ENCODE measurements at places on chromosomes 12 and 14.

- no peak for DNase-seq
These were observed 174.4 kb upstream of the TMPO start for GRCh38 chr12:98341026-98341425.

DNA sequence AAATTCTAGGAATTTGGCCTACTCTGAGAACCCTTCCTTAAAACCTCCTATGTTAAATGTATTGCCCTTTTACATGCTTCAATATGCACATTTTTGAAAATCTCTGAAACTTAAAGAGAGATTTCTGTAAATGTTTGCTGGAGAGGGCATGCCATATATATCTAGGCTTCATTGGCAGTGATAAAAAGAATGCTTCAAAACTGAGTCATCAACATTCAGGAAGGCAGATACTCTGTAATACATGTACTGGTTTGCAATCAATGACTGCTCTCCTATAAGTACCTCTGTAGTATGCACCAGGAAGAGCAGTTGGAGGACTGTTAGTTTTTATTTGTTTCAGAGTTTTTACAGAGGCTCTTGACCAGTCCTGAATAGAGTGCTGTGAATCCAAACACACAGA is 739.9 kb downstream of the SLC16A7 start:
- no peak for DNase-seq

- DNase-seq: no peak
These were observed 40.9 kb upstream of the STXBP6 start for GRCh38 chr14:25090716-25091454.

- DNase-seq: no peak
These were observed 62.5 kb downstream of the ETNK1 start for GRCh38 chr12:22687361-22688076.

- DNase-seq: no peak
These were observed 66.5 kb downstream of the TBC1D30 start for GRCh38 chr12:64890873-64891468.

- DNase-seq: no peak
These were observed 20.3 kb downstream of the OR4K2 start for GRCh38 chr14:19895282-19895681.

GRCh38 chr14:34837801-34838322 is 37.3 kb downstream of the BAZ1A start:
- no peak for DNase-seq

DNA sequence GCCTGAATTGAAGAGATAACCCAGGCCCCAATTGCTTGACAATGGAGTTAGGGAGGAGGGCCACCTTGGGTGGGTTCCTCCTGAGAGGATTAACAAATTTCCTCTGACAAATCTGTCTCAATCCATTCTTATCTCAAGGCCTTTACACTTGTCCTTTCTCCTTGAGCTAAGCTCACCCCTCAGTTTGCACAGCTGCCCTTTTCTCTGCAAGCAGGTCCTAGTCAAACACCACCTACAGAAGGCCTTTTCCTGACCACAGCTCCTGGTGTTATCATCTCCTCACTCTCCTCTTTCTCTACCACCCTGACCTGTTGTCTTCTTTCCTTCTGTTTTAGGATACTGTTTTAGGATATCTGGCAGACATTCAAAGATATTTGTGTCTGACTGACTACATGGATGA is 26.4 kb upstream of the GSC start:
- DNase-seq: no peak

- no peak for DNase-seq
These were observed 42.7 kb downstream of the C14orf132 start for GRCh38 chr14:96081767-96082400.

DNA sequence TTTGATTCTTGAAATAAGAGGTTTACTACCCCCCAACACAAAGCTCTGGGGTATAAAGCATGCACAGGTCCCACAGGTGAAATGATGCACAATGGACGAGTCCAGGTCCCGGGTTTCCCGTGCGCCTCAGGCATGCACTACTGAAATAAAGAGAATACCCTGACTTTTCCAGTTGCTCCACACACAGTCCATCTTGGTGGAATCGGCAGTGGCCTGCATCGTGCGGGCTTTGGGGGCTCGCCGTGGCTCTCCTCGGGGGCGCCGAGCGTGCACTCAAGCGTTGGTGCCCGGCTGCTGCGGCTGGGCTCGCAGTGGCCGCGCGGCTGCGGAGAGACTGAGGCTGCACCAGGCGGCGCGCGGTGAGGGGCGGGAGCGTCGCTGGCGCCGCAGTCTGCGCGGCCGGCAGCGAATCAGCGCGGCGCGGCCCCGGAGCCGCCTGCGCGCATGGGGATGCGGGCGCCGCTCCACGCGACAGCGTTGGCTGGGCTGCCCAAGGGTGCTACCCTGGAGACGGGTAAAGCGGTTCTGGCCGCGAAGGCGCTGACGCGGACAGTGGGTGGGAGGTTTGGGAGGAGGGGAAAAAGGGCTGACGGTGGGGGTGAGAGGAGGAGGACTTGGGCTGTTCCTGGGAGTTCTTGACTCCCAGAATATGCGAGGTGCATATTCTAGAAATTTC is 53.8 kb upstream of the CCDC175 start:
- no peak for DNase-seq

GRCh38 chr12:113299619-113300237 is 35.2 kb downstream of the SLC8B1 start:
- DNase-seq: no peak

DNA sequence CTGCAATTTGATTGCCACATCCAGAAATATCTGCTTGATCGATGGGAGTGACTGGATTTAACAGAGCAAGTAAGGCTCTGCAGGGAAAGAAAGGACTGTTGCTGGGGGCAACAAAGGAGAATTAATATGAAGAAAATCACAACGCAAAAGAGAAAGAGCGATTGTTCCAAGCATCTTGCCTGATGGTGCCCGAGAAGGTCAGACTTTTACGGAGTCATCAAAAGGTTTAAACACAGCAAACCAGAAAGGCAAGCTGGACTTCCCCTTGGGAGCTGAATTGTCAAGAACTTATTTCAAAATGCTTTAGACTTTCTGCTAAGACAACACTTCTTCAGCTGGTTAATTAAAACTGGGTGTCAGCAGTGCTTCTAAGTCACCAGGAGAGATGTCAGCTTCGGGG is 791.5 kb downstream of the MED13L start:
- DNase-seq: no peak

DNA sequence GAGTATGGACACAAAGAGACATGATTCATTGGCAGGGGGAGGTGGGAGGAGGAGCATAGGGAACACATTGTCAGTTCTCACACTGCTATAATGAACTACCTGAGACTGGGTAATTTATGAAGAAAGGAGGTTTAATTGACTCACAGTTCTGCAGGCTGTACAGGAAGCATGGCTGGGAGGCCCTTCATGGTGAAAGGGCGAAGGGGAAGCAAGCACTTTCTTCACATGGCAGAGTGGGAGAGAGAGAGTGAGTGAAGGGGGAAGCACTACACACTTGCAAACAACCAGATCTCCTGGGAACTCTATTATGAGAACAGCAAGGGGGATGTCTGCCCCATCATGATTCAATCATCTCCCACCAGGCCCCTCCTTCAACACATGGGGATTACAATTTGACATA is 391.8 kb downstream of the BMP4 start:
- no peak for DNase-seq

DNA sequence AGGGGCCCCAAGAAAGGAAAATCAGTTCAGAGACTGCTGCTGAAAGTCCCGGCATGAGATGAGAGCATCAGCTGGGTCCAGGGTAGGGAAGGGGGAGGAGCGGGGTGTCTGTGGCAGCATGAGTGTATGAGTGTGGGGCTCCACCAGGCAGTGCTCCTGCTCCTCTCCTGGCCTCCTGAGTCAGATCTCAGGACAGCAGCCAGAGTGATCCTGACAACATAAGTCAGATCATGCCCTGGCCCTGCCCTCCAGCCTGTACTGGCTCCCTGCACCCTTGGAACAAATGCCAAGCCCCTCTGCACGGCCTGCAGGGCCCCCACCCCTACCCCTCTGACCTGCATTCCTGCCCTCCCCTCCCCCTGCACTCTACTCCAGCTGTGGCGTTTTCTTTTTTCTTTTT is 24.2 kb upstream of the LRP1-AS start:
- DNase-seq: no peak

GRCh38 chr14:90987140-90987539 is 73.3 kb downstream of the RPS6KA5 start:
- no peak for DNase-seq

- no peak for DNase-seq
These were observed 170.7 kb downstream of the ESRRB start for GRCh38 chr14:76546426-76547221.

- DNase-seq: no peak
These were observed 46.4 kb upstream of the CNOT2 start for GRCh38 chr12:70196811-70197281.

GRCh38 chr14:80304125-80304766 is 92.9 kb upstream of the DIO2 start:
- DNase-seq: no peak

DNA sequence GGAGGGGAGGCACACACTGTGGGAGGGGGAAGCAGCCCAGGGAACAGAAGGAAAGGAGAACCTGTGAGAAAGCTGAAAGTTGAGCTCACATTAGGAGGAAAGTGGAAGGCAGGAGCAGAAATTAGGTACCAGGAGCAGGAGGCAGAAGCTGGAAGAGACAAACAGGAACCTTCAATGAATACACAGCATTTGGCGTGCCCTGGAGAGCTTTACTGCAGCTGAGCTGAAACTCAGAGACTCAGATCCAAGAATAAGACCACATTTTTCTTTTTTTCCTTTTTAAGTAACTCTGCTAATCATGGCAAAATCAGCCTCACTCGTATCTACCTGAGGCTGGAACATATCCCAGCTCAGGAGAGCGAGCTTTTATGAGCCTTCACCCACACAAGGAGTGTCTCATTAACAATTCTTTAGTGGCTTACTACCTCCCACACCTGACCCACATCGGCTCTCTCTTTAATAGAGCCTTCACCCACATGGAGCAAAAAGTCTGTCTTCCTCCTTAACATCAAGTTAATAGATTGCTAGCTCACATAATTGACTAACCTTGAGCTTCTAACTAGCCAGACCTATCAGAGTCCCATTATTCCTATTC is 18.2 kb upstream of the CERS5 start:
- DNase-seq: no peak

DNA sequence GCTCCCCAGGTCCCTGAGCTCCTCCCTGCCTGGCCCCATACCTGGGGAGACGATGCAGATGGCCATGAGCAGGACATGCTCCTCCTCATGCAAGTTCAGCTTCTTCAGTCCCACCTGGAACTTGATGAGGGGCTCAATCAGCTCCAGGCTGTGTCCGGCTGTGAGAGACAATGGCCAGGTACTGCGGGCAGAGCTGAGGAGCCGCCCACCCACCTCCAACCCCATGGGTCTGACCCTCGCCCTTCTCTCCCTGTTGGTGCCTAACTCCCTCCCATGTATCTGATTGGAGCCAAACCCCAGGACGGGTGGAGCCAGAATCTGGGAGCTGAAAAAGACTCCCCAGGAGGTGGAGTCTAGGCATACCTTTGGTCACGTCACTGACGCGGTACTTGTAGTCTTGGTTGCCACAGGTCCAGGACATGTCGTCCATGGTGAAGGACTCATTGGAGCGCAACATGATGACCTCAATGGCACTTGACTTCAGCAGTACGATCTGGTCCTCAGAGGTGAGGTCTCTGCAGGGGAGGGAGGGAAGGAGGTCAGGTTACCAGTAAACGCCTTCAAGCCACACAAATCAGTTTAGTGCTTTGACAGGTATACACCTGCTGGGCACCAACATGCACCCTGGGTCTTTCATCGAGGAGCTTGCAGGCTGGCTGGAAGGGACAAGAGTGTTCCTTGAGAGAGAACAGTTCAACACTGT is 26.7 kb upstream of the HDAC7 start:
- no peak for DNase-seq

GRCh38 chr12:139585-139984 is 73.0 kb downstream of the IQSEC3 start:
- DNase-seq: no peak

- DNase-seq: no peak
These were observed 3.3 kb downstream of the ERP27 start for GRCh38 chr12:14935031-14935430.

GRCh38 chr14:32072676-32073075 is 4.4 kb upstream of the ARHGAP5 start:
- DNase-seq: no peak

DNA sequence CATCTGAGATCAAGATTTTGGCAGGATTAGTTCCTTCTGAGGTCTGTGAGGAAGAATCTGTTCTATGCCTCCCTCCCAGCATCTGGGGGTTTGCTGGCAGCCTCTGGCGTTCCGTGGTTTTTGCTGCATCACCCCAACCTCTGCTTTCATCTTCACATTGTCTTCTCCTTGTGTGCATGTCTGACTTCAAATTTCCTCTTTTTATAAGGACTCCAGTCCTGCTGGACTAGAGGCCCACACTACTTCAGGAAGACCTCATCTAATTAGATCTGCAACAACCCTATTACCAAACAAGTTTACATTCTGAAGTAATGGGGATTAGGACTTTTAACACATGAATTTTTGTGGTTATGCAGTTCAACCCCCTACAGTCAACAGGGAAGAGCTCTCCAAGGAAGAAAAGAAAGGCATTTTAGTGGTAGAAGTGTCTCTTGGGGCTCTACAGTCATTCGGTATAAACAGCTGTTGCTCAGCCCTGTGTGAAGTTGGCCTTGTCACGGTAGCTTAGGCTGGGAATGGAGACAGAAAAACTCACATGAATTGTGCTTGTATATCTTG is 89.7 kb downstream of the CAND1 start:
- no peak for DNase-seq

GRCh38 chr12:80936353-80936641 is 1.4 kb downstream of the LIN7A start:
- no peak for DNase-seq

DNA sequence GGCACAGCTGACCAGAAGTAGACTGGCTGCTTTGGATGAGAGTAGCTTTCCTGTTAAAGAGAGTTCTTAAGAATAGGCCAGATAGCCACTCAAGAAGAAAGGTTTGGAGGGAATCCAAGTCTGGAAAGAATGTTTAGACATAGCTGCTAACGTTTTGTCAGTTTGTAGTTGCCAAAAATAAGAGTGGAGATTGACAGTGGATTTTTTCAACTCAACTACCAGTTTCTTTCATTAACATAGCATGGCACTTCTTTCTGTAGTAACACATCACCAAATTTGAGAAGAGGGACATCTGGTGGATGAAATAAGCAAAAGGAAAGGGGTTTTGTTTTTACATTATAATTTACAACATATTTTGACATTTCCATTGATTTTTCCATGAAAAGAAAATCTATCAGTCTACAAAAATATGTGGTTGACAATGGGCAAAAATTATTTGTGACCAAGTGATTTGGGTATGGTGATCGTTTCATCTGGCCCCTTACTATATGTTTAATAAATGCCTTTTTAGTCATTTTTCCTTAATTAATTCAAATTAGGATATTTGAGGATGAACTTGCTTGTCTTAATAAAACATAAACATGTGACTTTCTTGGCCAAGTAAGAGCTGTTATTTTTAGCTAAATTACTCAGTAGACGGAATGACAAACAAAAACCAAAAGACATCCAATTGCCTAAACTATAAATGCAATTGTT is 71.1 kb downstream of the PTPRR start:
- no peak for DNase-seq

GRCh38 chr12:39780411-39780912 is 160.9 kb upstream of the ABCD2 start:
- no peak for DNase-seq
